Activated T-cell treated with anti-CD3 and anti-CD28 coated beads, Interleukin-2, amount 50 U/mL, for 1 hour (primary cell): ENCODE measurements at places on chromosomes 3 and 15.

DNA sequence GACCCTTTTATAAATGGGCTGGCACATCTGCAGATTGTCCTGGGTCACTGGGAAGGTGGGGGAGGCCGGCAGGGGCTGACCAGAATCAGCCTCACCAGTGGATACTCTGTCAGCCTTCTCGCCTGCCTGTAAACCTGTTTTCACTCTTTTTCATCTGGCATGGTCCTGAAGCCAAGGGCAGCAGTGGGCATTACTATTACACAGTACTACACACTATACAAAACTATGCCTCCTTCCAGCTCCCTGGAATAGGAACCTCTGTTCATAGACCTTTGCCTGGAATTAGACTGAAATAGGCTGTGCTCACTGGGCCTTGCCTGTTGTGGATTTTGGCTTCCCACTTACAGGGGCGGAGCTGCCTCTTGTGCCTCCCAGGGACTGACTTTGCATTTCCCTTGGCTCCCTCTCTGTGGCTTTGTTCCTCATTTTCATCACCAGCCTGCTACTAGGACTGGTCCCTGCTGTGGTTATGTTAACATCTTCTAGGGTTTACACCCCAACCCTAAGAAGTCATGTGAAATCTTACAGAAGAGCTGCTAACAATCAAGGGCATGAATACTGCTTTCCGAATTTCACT is 120.7 kb downstream of the FNDC3B start:
- DNase-seq: no peak

DNA sequence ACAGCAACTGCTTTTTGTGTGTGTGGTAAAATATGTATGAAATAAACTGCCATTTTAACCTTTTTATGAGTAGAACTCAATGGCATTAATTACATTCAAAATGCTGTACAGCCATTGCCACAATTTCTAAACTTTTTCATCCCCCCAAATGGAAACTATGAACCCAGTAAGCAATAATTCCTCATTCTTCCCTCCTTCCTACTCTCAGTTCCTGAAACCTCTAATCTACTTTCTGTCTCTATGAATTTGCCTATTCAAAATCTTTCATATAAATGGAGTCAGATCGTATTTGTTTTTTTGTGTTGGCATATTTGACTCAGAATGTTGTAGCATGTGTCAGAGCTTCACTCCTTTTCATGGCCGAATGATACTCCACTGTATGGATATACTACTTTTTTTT is 5.3 kb upstream of the BLM start:
- no peak for DNase-seq

DNA sequence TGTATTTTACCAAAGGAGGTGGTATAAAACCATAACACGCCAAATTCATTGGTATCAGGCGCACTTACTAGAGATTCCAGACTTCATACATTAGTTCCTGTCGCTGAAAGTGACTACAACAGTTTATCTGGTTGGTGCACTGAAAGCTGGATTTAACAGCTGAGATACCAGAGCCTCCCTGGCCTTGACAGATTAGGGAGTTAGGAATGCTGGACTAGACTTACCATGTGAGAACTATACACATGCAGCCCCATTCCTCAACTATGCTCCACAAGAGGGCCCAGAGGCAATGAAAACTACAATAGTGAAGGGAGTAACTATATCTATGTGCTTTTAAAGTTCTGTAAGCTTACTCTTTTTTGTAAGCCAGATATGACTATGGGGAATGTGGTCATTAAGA is 174.4 kb downstream of the STAG1 start:
- no peak for DNase-seq

GRCh38 chr3:11774296-11774877 is 72.3 kb downstream of the TAMM41 start:
- DNase-seq: no peak

DNA sequence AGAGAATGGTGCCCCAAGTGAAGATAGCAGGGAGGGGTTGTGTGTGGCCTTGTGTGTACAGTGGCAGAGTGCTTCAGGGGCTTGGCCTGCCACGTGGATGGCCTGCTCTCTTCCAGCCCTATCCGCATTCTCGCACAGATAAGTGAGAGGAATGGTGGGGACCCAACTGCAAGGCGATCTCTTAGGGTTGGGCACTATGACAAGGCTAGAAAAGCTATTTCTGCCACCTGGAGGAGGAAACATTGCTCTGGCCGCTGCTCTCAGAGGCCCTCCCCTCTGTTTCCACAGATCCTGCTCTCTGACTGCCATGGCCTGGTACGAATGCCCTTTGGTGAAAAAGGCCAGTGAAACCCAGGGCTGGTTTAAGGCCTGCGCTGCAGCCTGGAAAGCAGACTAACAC is 20.6 kb downstream of the EEFSEC start:
- DNase-seq: no peak

- no peak for DNase-seq
Observed at GRCh38 chr3:908839-909238, 184.0 kb upstream of the CNTN6 start.

- no peak for DNase-seq
Observed at GRCh38 chr3:129560269-129560787, 17.4 kb downstream of the H1-8 start.
